ENCODE measurements at places on chromosomes 6 and 20.

DNA sequence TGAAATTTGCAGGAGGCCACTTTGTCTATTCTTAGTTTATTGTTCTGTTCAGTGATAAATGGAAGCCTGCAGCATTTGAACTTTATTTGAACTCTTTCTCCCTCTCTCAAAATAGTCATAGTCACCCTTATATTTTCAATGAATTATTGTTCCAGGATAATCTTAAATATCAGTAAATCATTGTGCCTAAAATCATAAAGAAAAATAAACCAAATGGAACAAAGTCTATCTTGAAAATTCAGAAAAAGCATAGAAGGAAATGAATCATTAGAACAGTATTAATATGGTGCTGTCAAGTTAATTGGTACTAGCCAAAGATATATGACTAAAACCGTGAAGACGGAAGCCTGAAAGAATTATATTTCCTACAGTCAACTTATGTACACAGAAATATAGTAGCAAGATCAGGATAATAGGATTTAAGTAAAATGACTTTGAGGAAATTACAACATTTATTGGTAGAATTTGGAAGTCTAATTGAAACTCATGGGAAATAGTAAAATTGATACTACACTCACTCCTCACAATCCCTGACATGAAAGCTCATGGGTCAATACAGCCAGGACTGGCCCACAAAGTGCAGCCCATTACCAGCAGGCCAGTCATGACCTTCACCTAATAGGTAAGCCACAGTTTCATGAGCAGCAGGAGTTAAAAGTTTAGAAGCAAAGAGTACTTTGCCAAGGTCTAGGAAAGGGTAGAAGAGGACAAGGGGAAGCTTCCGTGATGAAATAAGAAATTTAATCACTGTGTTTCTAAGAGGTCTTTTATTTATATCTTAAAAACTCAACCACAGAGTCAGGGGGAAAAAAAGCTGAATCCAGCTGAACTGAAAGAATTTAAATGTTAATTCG is 119.9 kb upstream of the ENPP5 start:
- no peak for DNase-seq

DNA sequence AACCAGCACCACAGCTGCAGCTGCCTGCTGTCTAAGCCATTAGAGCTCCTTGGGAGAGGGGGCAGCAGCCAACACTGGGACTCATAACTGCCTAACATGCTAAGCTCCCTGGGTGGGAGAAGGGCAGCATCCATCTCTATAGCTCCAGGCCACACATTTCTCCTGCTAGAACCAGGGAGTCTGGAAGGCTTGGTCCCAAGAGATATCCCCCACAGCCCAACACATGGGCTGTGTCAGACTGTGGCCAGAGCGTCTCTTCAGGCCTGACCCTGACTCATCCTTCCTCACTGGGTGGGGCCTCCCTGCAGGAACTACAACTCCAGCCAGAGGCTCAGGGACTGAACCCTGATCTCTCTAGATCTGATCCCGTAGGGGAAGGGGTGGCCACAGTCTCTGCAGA is 411.1 kb downstream of the HDGFL1 start:
- no peak for DNase-seq

DNA sequence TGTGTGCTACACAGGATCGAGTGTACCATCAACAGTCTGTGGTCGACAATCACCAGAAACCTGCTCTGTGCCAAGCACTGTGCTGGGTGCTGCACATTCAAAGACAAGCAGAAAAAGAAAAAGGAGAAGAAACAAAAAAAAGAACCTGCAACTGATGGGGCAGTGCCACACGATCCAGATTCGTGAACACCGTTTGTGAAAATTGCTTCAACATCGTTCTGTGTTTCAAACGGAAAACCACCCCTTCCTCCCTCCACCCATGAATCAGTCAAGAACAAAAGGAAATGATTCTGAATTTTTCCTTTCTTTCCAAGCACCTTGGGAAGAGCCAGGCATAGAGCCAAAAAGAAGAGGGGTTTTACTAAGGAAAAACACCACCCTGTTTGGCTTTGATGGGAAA is 129.2 kb upstream of the ARID1B start:
- no peak for DNase-seq

DNA sequence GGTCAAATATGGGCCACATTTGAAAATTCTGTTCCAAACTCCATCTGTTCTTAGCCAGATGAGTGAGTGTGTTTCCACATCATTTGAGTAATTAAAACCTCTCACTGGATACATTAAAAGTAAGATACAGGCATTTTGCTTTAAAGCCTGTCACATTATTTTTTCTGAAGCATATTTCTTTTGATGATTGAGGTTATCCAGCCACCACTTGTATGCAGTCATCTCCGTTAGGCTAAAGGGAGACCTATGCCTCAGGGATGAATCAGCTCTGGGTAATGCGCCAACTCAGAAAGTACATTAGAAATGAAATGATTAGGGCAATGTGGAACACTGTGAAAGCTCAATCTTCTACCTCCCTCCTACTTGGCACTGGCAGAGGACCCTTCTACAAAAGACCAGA is 90.7 kb downstream of the SNAP25 start:
- DNase-seq, result no peak

GRCh38 chr20:44858606-44859360 is 26.7 kb upstream of the YWHAB start:
- DNase-seq, result no peak

Data from omental fat pad (tissue), 4 donors.